ENCODE measurements at places on chromosomes 3 and 15.

GRCh38 chr15:39948817-39949216, 14.9 kb downstream of the EIF2AK4 start:
- DNase-seq: no peak

- DNase-seq: no peak
These were observed 190.7 kb upstream of the MCTP2 start for GRCh38 chr15:94040541-94041248.

GRCh38 chr3:18778598-18778997, 353.5 kb upstream of the SATB1 start:
- DNase-seq: no peak

DNA sequence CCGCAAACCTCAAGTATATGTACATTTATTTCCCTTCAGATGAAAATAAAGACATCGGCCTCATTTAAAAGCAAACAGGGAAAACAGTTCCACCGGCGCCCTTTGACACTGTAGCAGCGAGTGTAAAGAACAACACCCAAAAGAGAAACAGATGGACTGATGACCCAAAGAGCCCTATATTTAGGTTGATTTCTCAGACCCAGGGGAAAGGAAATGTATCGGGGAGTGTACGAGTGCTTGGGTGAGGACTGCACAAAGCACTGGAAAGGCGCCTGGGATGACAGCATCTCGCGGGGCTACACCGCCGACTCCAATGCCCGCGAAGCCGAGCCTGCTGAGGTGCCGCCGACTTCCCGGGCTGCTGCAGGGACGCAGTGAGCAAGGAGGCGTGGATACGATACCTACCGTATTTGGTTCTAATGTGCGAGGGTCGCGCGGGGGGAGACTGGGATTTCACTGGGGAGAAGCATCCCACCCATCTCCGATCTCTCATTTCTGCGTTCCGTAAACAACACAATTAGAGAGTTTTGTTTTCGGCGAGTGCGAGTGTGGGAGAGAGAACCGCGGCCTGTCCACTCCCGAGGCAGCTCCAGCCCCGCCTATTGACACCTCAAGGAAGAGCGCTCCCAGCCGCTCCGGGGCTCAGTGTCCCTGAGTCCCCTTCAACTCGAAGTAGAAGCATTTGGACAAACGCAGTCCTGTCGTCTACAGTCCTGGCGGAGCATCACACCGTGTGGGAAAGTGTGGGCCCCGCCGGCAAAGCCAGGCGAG, 2.0 kb downstream of the MECOM start:
- DNase-seq: peak; percentile 74

Measured in H54 (cell line).